Glomerular endothelial cell (primary cell): ENCODE measurements at places on chromosomes 3 and 15. TPM values are rescaled to one million over a fixed set of nuclear protein-coding genes. Genes with fewer than 3 reads are reported as not detected.

The NUP210 gene
- total RNA-seq: 0.53 and 2.2 TPM in 2 replicates

The ROBO2 gene
- 0.35 TPM in 1 of 2 replicates, not detected in the other for total RNA-seq

The CNBP gene
- 184 and 187 TPM in 2 replicates for total RNA-seq

The SOX14 gene
- total RNA-seq: not detected in 2 replicates

The P2RY14 gene
- not detected in 2 replicates for total RNA-seq

The RLBP1 gene
- total RNA-seq: not detected in 2 replicates

The RPL4 gene
- total RNA-seq: 2,424 and 3,654 TPM in 2 replicates

The GATM gene
- total RNA-seq: not detected in 2 replicates
